Epithelial cell of alveolus of lung (primary cell): ENCODE measurements at places on chromosomes 16 and 17. TPM values are rescaled to one million over a fixed set of nuclear protein-coding genes. Genes with fewer than 3 reads are reported as not detected.

Gene KRTAP3-2
- not detected in 2 replicates for total RNA-seq

Gene P2RX5
- 0.88 and 3.6 TPM in 2 replicates for total RNA-seq

Gene ZNF423
- total RNA-seq, result 1.0 and 2.6 TPM in 2 replicates

Gene SPNS3
- not detected in 2 replicates for total RNA-seq

Gene IRX3
- 0.48 and 0.91 TPM in 2 replicates for total RNA-seq

Gene KRTAP29-1
- total RNA-seq, result not detected in 2 replicates

Gene VASN
- 94.0 and 148 TPM in 2 replicates for total RNA-seq

Gene RIPOR1
- 23.4 and 28.3 TPM in 2 replicates for total RNA-seq

Gene PRSS27
- total RNA-seq, result 0.13 and 4.7 TPM in 2 replicates

Gene NDEL1
- total RNA-seq, result 48.0 and 55.3 TPM in 2 replicates

Gene LIMD2
- total RNA-seq, result 39.3 and 61.0 TPM in 2 replicates

Gene CCL1
- total RNA-seq, result not detected in 2 replicates

Gene KRTAP9-1
- not detected in 2 replicates for total RNA-seq

Gene CD300A
- total RNA-seq, result not detected in 2 replicates

Gene OR1F1
- total RNA-seq, result not detected in 2 replicates

Gene ALDH3A1
- total RNA-seq, result not detected in 2 replicates

Gene SDR42E2
- total RNA-seq, result not detected in 2 replicates

Gene CCT6B
- total RNA-seq, result 0.39 and 0.56 TPM in 2 replicates

Gene KRT17
- total RNA-seq, result 11.0 and 103 TPM in 2 replicates

Gene BFAR
- 71.2 and 89.3 TPM in 2 replicates for total RNA-seq

Gene PIGS
- 68.5 and 114 TPM in 2 replicates for total RNA-seq

Gene ZNF747
- 10.5 and 14.0 TPM in 2 replicates for total RNA-seq

Gene CSH1
- not detected in 2 replicates for total RNA-seq

Gene SKAP1
- 0.78 TPM in 1 of 2 replicates, not detected in the other for total RNA-seq

Gene ALOX12B
- not detected in 2 replicates for total RNA-seq

Gene LPO
- not detected in 2 replicates for total RNA-seq

Gene GPR142
- total RNA-seq, result not detected in 2 replicates

Gene SPNS2
- total RNA-seq, result 0.26 TPM in 1 of 2 replicates, not detected in the other

Gene GLIS2
- 5.7 and 8.8 TPM in 2 replicates for total RNA-seq

Gene CTRB2
- not detected in 2 replicates for total RNA-seq

Gene KANSL1
- total RNA-seq, result 19.0 and 58.4 TPM in 2 replicates

Gene EVI2A
- 0.16 and 1.8 TPM in 2 replicates for total RNA-seq

Gene COL1A1
- total RNA-seq, result 2,527 and 2,573 TPM in 2 replicates

Gene GALR2
- 0.16 TPM in 1 of 2 replicates, not detected in the other for total RNA-seq

Gene CEMP1
- total RNA-seq, result not detected in 2 replicates

Gene FKBP10
- 517 and 587 TPM in 2 replicates for total RNA-seq

Gene PLCG2
- total RNA-seq, result 0.56 and 1.3 TPM in 2 replicates

Gene KRTAP4-9
- not detected in 2 replicates for total RNA-seq

Gene C1QTNF8
- not detected in 2 replicates for total RNA-seq

Gene SPAG7
- 59.9 and 68.7 TPM in 2 replicates for total RNA-seq

Gene KRTAP4-5
- total RNA-seq, result not detected in 2 replicates

Gene DUSP3
- total RNA-seq, result 17.8 and 33.5 TPM in 2 replicates

Gene KPNA2
- 80.7 and 167 TPM in 2 replicates for total RNA-seq

Gene CCDC144A
- total RNA-seq, result 0.39 and 1.0 TPM in 2 replicates

Gene DNASE1L2
- 0.13 and 6.4 TPM in 2 replicates for total RNA-seq
